ENCODE measurements at places on chromosomes 5 and 9.

- no peak for DNase-seq
These were observed 19.8 kb downstream of the TNFSF15 start for GRCh38 chr9:114785866-114786650.

DNA sequence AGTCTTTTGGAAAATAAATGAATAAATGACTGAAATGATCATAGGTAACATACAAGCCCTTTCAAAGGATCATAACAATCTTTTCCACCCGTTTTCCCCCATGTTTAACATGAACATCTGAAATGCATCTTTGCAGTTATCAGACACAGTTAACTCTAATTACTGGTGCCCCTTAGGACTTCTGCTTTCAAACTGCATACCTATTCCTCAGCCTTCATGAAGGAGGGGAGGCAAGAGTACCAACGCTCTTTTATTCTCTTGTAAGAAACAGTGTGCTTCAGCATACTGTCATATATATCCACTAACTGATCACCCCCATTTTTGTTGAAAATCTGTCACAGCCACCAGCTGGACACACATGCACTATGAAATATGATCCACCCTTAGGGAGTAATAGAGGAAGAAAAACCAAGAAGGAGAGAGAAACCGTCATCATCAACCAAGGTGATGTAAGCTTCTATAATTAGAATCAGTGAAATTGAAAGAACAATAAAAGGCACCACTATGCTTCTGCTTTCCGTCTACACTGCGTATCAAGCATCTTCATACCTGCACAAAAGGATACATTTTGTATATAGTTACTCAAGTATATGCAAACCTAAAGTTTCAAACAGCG lies 98.7 kb downstream of the RAPGEF6 start:
- DNase-seq, result no peak

GRCh38 chr5:5347442-5347841 lies 75.0 kb upstream of the ICE1 start:
- no peak for DNase-seq

DNA sequence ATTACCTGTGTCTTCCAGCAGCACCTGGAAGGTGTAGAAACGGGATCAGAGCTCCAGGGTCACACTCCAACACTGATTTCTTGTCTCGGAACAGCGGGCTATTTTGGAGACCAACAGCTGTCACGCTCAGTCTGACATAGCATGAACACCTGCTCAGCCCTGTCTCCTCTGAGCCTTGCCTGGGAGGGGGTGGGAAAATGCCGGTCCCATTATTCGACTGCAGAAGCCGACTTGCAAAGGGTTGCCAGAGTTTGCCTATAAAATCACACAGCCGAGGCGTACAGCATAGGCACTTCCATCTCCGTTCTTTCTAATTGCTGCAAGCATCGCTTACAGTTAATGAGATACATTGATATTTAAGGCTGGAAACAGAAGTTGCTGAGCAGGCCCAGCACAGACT lies 300.8 kb upstream of the MSX2 start:
- no peak for DNase-seq
